H7 (cell line): ENCODE measurements at places on chromosomes 7 and 10. TPM values are rescaled to one million over a fixed set of nuclear protein-coding genes. Genes with fewer than 3 reads are reported as not detected.

GBX1 gene
- total RNA-seq, result 0.62 TPM in 1 of 2 replicates, not detected in the other

C10orf67 gene
- total RNA-seq, result not detected in 2 replicates

EBLN1 gene
- not detected in 2 replicates for total RNA-seq

SEMA3D gene
- total RNA-seq, result 0.90 and 1.6 TPM in 2 replicates

PDGFA gene
- 149 and 202 TPM in 2 replicates for total RNA-seq
